Esophagus squamous epithelium (tissue), 5 donors: ENCODE measurements at places on chromosomes 2 and 18. TPM values are rescaled to one million over a fixed set of nuclear protein-coding genes. Genes with fewer than 3 reads are reported as not detected.

DNA sequence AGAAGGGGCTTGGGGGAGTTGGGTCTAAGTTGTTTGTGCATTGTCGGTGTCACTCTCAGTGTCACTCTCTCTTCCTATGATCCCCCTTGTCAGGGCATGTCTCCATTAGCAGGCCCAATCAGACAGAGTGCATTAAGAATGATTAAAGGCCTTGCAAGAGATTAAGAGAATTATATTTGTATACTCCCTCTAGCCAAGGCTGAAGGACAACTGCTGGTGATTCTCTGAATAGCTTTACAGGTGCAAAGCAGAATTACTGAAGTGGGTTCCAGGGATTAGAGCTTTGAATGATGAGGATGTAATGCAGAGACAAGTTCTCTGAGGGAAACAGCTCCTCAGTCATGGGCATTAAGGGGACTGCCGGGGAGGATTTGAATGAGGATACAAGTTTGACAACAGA, 104.8 kb upstream of the LGALSL start:
- H3K27me3 ChIP-seq, result no peaks in the 10 kb centered on the region
- no peak overlapping the region for H3K4me3 ChIP-seq
- H3K36me3 ChIP-seq, result no peaks in the 10 kb centered on the region

DNA sequence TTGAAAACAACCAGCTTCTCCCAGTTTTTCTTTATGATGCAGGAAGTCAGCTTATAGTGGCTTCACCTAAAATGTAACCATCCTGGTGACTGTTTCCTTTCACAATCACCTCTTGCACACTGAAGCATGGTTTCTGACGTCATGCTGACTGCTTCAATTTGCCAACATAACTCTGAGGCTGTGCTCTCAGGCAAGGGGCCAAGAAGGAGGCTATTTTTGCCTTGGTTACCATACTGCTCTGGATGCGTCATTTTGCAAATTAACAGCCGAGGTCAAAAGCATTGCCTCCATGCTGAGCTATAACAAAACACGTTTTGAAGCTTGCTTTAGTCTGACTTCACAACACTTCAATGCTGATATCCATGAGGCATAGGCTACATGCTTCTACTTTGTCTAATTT, 397.8 kb downstream of the METTL4 start:
- no peak for DNase-seq
- H3K27ac ChIP-seq, result no peak overlapping the region
- no peaks in the 10 kb centered on the region for H3K27me3 ChIP-seq

DNA sequence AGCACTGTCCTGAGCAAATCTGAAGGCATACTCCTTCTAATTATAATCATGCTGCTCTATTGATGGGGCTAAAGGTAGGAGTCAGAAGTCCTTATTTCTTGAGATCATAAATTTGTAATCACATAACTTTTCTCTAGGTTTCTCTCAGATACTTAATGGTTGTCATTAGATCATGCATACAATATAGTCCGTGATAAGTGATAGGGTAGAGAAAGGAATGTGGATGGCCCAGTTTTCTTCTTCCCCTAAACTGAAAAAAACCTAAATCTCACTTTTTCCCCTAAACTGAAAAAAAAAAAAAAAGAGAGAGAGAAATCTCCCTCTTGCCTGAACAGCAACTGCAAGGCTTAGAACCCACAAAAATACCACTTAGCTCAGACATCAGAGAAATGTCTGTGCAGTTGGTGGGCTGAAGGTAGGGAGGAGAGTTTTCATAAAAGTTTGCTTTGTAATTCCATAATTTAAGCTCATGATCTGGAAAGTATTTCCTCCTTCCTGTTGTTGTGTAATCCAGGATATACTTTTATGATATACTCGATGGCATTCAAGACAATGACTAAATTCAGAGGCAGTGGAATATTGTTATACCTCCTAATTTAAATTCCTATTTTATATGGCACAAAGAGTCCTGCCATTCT, 79.3 kb upstream of the ITPRID2 start:
- H3K27me3 ChIP-seq, result no peaks in the 10 kb centered on the region
- H3K27ac ChIP-seq, result no peak overlapping the region
- no peaks in the 10 kb centered on the region for H3K4me1 ChIP-seq

- H3K4me1 ChIP-seq, result peaks cover 32% of the 10 kb centered on the region
- H3K27ac ChIP-seq, result peak overlapping the region; percentile 96
- DNase-seq, result no peak
- no peaks in the 10 kb centered on the region for H3K27me3 ChIP-seq
Observed at GRCh38 chr2:54673501-54673998, 49.9 kb upstream of the EML6 start.

Gene AQP4
- not detected for total RNA-seq

DNA sequence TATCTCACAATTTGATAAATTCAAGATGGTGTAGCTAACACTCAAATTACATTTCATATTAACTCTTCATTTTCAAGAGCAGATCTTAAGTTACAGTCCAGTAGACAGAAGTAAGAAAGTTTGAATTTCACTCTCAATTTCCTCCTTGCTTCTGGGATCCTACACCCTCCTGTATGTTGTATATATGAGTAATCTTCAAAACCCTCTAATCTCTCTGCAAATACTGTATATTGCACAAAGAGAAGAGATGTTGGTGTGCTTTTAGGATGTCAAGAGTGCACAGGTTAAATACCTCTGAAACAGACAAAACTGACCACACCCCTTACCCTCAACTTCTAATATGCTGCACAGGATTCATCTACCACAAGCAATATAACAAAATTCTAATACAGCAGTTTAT, 6.7 kb downstream of the CHST9 start:
- DNase-seq, result no peak
- H3K36me3 ChIP-seq, result no peaks in the 10 kb centered on the region
- no peaks in the 10 kb centered on the region for H3K4me1 ChIP-seq
- H3K27ac ChIP-seq, result no peak overlapping the region
- no peak overlapping the region for H3K4me3 ChIP-seq

DNA sequence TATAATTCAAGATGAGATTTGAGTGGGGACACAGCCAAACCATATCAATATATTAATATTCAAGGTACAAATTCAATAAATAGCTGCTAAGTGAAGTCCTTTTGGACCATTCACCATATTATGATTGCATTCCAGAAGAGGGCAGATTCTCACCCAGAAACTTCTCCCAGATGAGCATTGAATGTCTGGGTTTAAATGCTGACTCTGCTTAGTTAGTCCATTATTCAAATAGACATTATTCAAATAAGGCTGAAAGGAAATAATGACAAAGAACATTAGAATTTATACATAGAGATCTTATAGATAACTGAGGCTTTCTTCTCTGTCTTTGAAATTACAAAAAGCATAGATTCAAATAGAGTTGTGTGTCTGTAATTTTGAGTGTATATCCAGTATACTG, 579.4 kb upstream of the SLC8A1 start:
- no peaks in the 10 kb centered on the region for H3K36me3 ChIP-seq
- H3K4me1 ChIP-seq, result no peaks in the 10 kb centered on the region
- no peak overlapping the region for H3K4me3 ChIP-seq
- H3K27me3 ChIP-seq, result no peaks in the 10 kb centered on the region
- H3K27ac ChIP-seq, result no peak overlapping the region

DNA sequence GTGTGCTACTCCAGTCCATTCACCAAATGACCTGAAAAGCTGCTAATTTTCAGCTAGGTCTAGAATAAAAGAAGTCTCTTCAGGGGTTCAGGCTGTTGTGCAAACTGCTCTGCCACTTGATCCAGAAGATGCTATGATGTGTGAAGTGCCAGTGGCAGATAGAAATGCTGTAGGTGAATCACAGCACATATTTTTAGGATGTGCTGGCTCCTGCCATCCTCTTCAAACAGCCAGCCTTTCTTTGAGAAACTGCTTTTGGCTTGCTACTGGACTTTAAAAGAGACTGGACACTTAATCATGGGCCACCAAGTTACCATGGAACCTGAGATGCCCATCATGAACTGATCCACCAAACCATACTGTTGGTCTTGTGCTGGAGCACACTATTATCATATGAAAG, 322.1 kb downstream of the EN1 start:
- H3K36me3 ChIP-seq, result no peaks in the 10 kb centered on the region
- no peaks in the 10 kb centered on the region for H3K27me3 ChIP-seq
- H3K27ac ChIP-seq, result no peak overlapping the region
- DNase-seq, result no peak
- H3K4me1 ChIP-seq, result no peaks in the 10 kb centered on the region

Gene MYL1
- total RNA-seq, result not detected

DNA sequence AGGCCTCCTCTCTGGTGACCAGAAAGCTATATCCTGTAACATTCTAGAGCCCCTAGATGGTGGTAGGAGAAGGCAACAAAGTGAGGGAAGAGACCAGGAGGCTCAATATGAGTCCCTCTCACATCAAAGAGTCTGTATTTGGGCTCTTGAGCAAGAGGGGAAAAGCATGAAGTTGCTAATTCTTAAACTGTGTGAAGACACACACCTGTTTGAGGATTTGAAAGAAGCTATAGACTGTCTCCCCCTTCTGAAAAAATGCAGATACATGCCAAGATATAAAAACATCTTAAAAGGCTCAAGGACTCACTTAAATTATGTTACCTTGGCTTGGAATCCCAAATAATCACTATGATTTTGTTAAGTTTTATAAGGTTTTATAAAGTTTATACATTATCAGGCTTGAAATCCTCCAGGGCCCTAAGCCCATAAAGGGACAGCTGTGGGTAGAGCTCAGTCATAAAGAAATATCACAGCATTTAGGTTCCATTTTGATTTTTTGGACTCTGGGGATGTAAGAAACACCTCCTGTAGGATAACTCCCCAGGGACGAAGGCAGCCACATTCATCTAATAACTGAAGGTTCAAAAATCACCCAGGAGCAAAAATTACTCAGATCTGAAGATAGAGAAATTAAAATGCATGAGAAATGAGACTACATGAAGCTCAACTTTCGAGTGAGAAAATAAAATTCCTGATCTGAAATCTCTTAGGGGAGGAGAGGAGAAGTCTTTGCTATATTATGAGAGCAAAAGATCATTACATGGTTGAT, 136.1 kb upstream of the LGALSL start:
- DNase-seq, result no peak
- H3K27ac ChIP-seq, result no peak overlapping the region
- no peaks in the 10 kb centered on the region for H3K27me3 ChIP-seq
- H3K4me3 ChIP-seq, result no peak overlapping the region
- peaks cover under 1% of the 10 kb centered on the region for H3K4me1 ChIP-seq

DNA sequence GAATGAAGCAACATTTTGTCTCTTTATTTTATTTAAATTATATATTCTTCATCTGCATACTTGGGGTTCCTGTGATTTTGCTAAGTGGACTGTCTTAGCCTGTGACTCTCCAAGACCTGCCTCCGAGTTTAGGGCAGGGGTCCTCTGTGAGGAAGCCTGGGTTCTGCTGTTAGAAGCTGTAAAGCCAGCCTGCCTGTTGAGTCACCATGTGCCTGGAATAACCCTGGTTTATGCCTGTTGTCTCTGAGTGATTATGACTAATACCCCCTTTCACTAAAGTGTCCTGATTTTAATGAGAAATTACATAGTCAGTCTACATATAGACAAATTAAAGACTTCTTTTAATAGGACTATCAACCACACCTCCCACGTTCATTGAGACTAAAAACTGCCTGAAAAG, 369.1 kb downstream of the ZNF521 start:
- no peaks in the 10 kb centered on the region for H3K27me3 ChIP-seq
- no peak overlapping the region for H3K4me3 ChIP-seq
- no peak overlapping the region for H3K27ac ChIP-seq
- H3K36me3 ChIP-seq, result no peaks in the 10 kb centered on the region
- no peaks in the 10 kb centered on the region for H3K4me1 ChIP-seq
- DNase-seq, result no peak

DNA sequence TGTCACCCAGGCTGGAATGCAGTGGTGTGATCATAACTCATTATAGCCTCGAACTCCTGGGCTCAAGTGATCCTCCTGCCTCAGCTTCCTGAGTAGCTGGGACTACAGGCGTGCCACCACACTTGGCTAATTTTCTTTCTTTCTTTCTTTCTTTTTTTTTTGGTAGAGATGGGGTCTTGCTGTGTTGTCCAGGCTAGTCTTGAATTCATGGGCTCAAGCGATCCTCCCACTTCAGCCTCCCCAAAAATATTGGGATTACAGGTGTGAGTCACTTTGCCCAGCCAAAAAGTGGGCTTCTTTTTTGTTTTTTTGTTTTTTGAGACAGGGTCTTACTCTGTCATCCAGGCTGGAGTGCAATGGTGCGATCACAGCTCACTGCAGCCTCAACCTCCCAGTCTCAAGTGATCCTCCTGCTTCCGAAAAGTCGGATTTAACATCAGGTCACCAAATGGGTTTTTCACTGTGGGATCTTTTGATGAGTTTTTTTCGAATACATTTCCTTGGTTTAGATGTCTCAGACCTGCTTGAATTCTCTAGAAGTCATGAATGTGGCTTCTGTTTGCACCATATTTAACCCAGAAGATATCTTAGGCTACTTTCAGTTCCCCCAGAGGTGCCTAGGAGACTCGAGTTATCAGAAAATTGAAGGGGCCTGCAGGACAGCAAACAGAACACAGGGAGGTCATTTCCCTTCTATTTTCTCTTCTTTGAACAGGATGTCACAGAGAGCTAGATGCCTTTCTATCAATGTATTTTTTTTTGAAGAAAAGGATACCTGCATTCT, 8.9 kb downstream of the RAB31 start:
- H3K27me3 ChIP-seq, result no peaks in the 10 kb centered on the region
- no peak for DNase-seq
- no peak overlapping the region for H3K27ac ChIP-seq
- H3K36me3 ChIP-seq, result no peaks in the 10 kb centered on the region
- H3K4me1 ChIP-seq, result peaks cover 24% of the 10 kb centered on the region
